H1 (cell line): ENCODE measurements at places on chromosomes 2 and 18.

DNA sequence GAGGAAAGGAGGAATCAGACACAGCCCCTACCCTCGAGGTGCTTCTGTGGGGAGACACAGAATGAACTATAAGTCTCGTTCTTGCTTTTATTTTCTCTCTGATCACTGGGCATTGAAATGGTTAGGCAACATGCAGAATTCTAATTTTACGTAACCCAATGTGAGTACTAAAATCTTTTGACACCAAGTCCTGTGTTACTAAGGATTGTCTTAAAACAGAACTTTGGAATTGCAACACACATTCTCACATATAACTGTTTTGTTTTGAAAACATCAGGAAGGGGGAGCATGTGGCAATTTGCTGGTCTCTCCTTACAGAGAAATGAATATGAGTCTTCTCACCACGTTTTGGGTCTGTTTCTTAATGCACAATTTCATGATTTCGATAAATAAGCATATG, 23.6 kb upstream of the SULT1C4 start:
- DNase-seq: no peak
- no peak overlapping the region for H3K4me3 ChIP-seq
- no peaks in the 10 kb centered on the region for H3K27me3 ChIP-seq
- no peaks in the 10 kb centered on the region for H3K4me1 ChIP-seq
- H3K36me3 ChIP-seq: no peaks in the 10 kb centered on the region

- no peak overlapping the region for H3K4me3 ChIP-seq
- DNase-seq: no peak
- H3K36me3 ChIP-seq: no peaks in the 10 kb centered on the region
- H3K27ac ChIP-seq: no peak overlapping the region
These were observed 1552.3 kb upstream of the SLC39A10 start for GRCh38 chr2:194104687-194105086.

DNA sequence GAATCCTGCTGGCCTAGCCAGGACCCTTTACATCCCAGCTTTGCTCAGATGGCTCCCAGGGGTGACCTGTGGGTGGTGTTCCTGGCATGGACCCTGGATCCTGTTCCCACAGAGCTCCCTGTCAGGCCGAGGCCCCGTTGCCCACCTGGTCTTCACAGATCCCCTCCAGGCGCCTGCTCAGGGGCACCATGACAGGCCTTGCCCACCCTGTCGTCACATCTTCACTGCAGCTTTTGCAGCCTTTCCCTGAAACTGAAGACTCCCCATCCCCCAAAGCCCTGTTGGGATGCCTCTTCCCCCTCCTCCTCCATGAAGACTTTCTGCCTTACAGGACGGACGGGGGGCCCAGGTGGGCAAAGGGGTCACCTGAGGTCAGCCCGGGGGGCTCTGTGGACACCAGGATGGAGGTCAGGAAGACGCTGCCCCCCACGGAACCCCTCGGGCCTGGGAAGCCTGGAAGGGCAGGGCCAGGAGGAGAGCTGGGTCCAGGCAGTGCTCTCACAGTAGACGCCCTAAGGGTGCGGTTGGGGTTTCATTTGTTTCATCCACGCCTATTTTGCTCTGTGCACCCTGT, 13.0 kb upstream of the KIF1A start:
- no peak for DNase-seq
- no peak overlapping the region for H3K4me3 ChIP-seq

DNA sequence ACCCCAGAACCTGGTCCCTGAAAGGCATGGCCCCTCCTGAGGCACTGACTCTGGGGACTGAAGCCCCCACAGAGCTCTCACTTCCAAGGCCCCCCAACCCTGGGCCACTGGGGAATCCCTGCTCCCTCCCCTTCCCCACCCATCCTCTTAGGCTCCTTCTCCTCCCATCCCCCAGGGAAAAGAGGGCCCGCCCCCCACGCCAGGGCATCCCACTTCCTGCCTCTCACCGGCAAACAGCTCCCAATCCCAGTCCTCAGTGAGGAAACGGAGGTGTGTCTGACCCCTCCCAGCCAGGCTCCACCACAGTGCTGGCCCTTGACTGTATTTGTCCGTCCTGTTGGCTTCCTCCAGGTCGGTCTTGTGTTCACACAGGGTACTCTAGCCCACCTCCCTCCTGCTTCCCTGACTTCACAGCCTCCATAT, 35.0 kb upstream of the PTMA start:
- no peaks in the 10 kb centered on the region for H3K36me3 ChIP-seq
- no peaks in the 10 kb centered on the region for H3K27me3 ChIP-seq
- DNase-seq: peak; percentile 95
- H3K27ac ChIP-seq: peak overlapping the region; percentile 80
- peak overlapping the region; percentile 44 for H3K4me3 ChIP-seq
- H3K4me1 ChIP-seq: peaks cover 34% of the 10 kb centered on the region

DNA sequence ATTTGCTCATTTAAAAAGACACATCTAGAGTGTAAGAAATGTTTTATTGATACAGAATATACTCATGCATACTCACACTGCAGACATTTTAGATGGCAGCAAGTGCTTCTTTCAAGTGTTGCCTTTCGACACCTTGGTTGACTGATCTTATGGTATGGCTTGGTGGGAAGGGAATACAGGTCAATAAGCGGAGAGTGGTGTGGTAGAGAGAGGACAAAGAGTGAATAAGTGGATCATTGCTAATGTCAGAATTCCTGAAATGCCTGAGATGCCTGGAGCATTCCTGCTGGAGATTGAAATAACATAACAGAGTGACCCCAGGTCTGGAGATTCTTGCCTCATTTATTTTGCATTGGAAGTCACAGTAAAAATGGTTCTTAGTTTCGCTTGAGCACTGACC, 76.7 kb downstream of the RND3 start:
- H3K4me1 ChIP-seq: peaks cover 3% of the 10 kb centered on the region; the same call in 1 of the 2 replicates
- no peak overlapping the region for H3K4me3 ChIP-seq
- H3K27me3 ChIP-seq: no peaks in the 10 kb centered on the region
- peak; percentile 54 for DNase-seq
- H3K27ac ChIP-seq: no peak overlapping the region
- no peaks in the 10 kb centered on the region for H3K36me3 ChIP-seq

DNA sequence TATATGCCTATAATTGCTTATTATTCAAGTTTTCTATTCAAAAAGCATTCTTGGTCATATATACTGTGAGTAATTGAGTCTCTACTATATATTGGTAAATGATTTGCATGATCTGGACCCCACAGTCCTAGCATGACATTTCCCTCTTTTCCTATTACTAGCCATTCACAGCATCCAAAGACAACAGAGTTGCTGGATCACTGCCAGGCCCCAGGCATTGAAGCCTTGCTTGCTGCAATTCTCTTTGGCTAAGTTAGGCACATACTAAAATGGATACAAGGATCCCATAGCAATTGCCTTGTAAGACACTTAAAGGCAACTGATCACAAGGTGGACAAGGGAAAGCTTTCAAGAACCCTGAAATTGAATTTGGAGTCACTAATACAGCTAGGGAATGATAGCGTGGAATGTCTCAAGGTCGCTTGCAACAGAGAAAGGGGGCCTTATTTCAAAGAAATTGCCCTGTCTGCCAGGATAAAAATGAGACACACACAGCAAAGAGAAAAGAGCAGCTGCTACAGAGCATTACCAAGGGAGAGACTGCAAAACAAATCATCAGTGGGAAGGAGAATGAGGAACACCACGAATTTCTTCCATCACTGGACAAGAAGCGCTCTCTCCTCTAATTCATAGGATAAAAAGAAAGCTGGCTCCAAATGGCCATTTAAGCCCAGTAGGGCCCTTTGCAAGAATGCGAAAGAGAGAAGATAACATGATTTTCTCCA, 77.1 kb upstream of the EPHA4 start:
- H3K4me1 ChIP-seq: no peaks in the 10 kb centered on the region
- no peaks in the 10 kb centered on the region for H3K27me3 ChIP-seq
- H3K27ac ChIP-seq: no peak overlapping the region
- H3K4me3 ChIP-seq: no peak overlapping the region
- no peaks in the 10 kb centered on the region for H3K36me3 ChIP-seq

GRCh38 chr2:213036836-213037235, 114.6 kb downstream of the IKZF2 start:
- H3K27ac ChIP-seq: no peak overlapping the region
- no peak overlapping the region for H3K4me3 ChIP-seq
- no peak for DNase-seq
- no peaks in the 10 kb centered on the region for H3K27me3 ChIP-seq
- no peaks in the 10 kb centered on the region for H3K36me3 ChIP-seq

GRCh38 chr18:49094979-49095632, 144.3 kb upstream of the SMAD7 start:
- no peak overlapping the region for H3K4me3 ChIP-seq
- H3K36me3 ChIP-seq: no peaks in the 10 kb centered on the region
- H3K4me1 ChIP-seq: no peaks in the 10 kb centered on the region
- H3K27me3 ChIP-seq: no peaks in the 10 kb centered on the region

DNA sequence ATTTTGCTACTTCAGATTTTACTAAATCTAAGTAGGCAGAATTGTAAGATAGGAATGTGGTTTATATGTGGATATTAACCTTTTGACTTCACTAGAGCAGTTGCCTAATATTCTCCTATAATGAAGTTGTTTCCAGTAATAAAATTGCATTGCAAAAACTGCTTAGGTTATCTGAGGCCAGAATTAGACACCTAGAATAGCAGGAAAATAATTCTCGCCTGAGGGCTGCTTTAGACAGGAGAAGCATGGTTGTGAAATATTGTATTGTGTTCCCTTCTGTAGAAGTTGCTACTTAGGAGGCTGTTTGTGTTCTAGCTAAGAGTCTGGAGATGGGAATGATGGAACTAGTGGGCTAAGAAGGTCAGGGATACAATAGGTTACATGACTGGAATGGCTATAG, 146.3 kb downstream of the PLCL1 start:
- no peaks in the 10 kb centered on the region for H3K27me3 ChIP-seq
- no peaks in the 10 kb centered on the region for H3K36me3 ChIP-seq
- no peak overlapping the region for H3K4me3 ChIP-seq
- H3K27ac ChIP-seq: no peak overlapping the region

GRCh38 chr2:70906439-70907005, 29.2 kb upstream of the ATP6V1B1 start:
- peak; percentile 48 for DNase-seq
- no peaks in the 10 kb centered on the region for H3K4me1 ChIP-seq
- no peaks in the 10 kb centered on the region for H3K36me3 ChIP-seq
- no peak overlapping the region for H3K27ac ChIP-seq
- H3K4me3 ChIP-seq: no peak overlapping the region
- H3K27me3 ChIP-seq: peaks cover 80% of the 10 kb centered on the region

DNA sequence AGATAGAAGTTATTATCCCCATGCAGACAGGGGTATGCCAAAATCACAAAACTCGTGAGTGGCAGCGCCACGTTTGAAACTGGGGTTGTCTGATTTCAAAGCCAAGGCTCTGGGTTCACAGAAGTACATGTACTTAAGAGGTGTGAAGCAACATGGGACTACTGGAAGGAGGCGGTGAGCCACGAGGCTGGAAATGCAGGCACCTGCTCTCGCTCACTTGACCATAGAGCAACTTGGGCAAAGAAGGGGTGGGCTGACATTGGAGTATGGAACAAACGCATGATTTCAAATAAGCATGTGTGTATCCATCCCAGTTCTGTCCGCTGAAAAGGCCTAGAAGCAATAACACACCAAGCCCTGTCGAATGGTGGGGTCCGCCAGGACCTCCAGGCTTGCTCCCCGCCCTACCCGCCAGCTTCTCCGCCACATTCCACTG, 593 bp upstream of the ACTR2 start:
- H3K27ac ChIP-seq: peak overlapping the region; percentile 46; the same call in 1 of the 2 replicates
- peak overlapping the region; percentile 85 for H3K4me3 ChIP-seq
- H3K27me3 ChIP-seq: no peaks in the 10 kb centered on the region
- H3K36me3 ChIP-seq: no peaks in the 10 kb centered on the region

DNA sequence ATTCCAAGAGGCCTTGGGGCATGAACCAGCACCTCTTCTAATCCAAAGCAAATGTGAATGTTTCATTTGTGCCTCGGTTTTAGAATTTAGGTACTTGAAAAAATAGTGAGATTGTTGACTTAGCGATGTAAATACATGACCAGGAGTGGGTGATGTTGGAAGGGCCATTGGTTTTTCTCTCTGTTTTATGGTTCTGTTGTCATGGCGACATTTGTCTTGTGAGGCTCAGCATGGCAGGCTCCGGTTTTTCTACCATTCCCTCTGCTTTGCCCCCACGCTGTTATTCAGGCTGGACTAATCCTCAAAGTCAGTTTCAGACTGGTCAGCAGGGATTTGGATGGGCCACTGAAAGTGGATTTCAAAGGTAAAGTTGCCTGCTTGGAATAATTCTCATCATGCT, 255.4 kb downstream of the ALPK2 start:
- peaks cover 4% of the 10 kb centered on the region; the same call in 1 of the 2 replicates for H3K36me3 ChIP-seq
- no peaks in the 10 kb centered on the region for H3K27me3 ChIP-seq
- no peak overlapping the region for H3K27ac ChIP-seq
- H3K4me1 ChIP-seq: no peaks in the 10 kb centered on the region; the same call in 1 of the 2 replicates

DNA sequence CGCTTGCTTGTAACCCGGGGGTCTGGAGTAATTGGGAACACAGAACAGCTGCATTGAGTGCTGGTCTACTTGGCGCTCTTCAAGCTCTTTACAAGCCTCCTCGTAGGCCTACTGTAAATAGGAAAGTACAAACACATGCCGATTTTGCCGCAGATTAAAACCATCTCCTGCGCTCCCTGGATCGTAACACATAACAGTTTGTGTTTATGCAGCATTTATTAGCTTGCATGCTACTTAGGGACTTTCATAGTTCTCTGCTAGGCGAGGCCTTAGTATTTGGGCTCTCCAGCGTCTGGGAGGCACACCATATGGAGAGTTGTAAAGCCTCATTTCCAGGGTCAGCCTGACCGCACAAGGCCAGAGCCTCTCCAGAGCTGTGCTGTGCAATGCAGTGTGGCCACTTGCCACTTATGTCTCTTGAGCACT, 84.0 kb upstream of the HAAO start:
- H3K27me3 ChIP-seq: no peaks in the 10 kb centered on the region
- no peak overlapping the region for H3K27ac ChIP-seq
- no peak for DNase-seq
- H3K4me3 ChIP-seq: no peak overlapping the region

DNA sequence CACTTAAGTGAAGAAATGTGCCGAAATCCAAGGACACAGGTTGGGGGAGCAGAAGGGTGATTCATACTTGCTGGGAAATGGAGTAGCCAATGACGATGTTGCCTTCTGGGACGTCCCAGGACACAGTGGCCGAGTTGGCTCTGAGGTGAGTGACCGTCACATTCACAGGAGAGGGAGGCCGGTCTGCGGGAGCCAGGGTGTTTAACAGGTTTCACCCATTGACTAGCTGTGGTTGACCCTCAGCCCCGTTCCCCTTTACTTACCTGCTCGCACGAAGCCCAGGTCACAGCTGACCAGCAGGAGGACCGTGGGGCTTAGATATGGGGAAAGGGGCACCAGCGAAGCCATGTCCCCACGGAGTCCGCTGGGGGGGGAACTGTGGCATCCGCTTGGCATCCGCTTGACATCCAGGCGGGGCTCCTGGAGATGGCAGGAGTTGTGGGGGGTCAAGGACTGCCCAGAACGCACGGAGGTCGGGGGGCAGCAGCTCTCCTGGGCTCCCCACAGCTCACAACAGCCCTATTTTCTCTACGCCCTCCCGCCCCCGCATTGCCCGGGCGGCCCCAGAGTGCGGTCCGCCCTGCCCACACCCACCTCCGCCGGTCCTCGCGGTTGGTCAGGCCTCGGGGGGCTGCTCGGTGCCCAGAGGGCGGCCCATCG, 586 bp downstream of the FNDC4 start:
- H3K36me3 ChIP-seq: no peaks in the 10 kb centered on the region
- peak overlapping the region; percentile 52 for H3K4me3 ChIP-seq
- H3K4me1 ChIP-seq: peaks cover 4% of the 10 kb centered on the region
- no peak for DNase-seq
- H3K27me3 ChIP-seq: peaks cover 9% of the 10 kb centered on the region

GRCh38 chr2:25473758-25474340, 132.1 kb upstream of the DNMT3A start:
- no peak overlapping the region for H3K27ac ChIP-seq
- no peak overlapping the region for H3K4me3 ChIP-seq
- H3K36me3 ChIP-seq: no peaks in the 10 kb centered on the region
- no peaks in the 10 kb centered on the region for H3K4me1 ChIP-seq

GRCh38 chr2:195912079-195912478, 156.6 kb downstream of the DNAH7 start:
- no peaks in the 10 kb centered on the region for H3K36me3 ChIP-seq
- no peaks in the 10 kb centered on the region for H3K4me1 ChIP-seq
- H3K4me3 ChIP-seq: no peak overlapping the region
- H3K27ac ChIP-seq: no peak overlapping the region
